ENCODE measurements at places on chromosomes 12 and 14. TPM values are rescaled to one million over a fixed set of nuclear protein-coding genes. Genes with fewer than 3 reads are reported as not detected.

Gene TAS2R8
- not detected for total RNA-seq

DNA sequence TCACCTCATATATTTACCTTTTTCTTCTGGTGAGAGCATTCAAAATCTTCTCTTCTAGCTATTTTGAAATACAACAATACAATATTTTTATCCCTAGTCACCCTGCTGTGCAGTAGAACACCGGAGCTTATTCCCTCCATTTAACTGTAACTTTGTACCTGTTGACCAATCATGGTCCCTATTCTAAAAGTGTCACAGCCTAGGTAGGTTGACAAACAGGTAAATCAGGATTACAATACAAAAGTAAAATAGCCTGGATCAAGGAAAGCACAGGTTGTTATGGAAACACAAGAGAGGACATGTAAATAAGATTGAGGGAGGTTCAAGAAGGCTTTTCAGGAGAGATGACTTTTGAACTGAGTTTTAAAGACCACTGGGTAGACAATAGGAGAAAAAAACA, 670.9 kb downstream of the DIO2 start:
- DNase-seq = no peak

- DNase-seq = no peak
Measured at GRCh38 chr14:98077176-98077575, 1194.8 kb downstream of the BCL11B start.

DNA sequence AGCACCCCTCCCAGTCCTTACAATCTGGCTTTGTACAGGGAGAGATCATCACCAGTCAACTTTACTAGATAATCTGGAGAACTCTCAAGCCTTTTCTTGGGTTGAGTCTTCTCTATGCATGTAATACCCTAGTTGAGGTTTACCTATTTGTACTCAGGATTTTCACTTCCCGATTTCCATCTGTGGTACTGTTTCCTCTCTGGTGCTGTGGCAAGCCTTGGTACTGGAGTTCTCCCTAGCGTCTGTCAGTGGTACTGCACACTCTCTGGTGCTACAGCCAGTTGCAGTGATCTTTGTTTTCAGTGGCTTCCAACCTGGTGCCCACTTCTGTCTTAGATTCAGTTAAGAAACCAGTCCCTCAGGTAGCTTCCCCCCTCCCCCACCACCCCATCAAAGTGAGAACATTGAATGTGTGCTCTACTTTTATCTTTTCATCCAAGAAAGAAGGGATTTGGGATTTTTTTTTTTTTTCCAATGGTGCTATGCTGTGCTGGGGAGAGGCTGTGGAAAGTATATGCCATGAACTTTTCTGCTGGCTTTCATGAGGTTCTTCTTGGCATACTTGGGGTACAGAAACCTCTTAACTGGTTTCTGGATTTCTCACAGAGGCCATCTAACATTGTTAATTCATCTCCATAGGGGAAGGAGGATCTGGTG, 69.4 kb upstream of the EVL start:
- no peak for DNase-seq

Gene KRT74
- total RNA-seq = not detected

DNA sequence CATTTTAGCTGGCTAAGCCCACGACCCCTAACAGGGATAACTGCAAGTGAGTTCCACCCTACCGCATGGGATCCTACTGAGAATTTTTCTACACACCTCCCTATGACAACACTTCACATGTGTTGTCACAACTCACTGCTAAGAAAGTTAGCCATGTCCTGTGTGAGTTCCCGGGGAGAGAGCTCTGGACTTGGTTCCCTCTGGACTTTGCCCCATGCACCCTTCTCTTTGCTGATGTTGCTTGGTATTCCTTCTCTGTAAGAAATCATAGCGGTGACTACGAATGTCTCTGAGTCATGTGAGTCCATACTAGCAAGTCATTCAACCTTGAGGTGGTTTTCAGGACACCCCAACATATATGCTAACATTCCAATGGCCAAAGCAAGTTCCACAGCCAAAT, 9.5 kb upstream of the CDKN3 start:
- no peak for DNase-seq

DNA sequence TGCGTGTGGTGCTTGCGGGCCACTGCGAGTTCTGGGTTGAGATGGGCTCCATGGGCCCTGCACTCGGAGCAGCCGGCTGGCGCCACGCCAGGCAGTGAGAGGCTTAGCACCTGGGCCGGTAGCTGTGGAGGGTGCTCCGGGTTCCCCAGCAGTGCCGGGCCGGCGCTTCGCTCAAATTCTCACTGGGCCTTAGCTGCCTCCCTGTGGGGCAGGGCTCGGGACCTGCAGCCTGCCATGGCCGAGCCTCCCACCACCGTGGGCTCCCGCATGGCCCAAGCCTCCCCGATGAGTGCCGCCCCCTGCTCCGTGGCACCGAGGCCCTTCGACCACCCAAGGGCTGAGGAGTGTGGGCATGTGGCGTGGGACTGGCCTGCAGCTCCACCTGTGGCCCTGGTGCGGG, 375.7 kb downstream of the NELL2 start:
- no peak for DNase-seq

- DNase-seq = no peak
Measured at GRCh38 chr14:72452774-72453173, 441.1 kb downstream of the DPF3 start.

DNA sequence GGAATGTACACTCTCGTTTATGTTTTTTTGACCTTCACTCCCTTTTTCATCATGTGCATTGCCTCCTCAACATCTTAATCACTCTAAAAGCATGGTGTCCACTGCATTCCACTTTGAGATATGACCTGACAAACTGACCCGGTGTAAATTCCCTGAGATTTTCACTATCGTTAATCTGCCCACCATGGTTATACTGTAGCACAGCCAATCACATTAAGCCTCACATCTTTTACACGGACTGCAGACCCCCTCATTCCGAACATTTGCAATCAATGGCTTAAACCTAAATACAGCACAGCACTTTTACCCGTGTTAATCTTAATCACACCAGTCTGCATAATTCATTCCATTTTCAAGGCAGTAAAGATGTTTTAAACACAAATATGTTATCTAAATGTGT, 2.4 kb downstream of the RERG start:
- DNase-seq = no peak

DNA sequence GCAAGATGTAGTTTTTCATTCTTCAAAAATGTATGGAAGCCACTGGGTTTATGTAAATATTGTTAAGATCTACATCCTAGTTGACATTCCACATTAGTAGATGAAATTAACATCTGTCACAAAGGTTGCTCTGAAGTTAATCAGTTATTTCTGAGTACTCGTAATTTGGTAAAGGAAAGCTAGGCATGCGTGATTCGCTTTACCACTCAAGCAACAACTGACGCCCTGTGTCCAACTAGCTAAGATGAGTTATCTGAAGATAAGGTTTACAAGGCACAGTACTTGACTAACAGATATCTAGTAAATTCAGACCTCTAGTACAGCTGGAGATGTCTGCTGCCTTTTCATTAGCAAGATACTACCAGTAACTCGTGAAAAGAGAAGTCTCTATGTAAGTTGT, 14.1 kb downstream of the PRKD1 start:
- no peak for DNase-seq

DNA sequence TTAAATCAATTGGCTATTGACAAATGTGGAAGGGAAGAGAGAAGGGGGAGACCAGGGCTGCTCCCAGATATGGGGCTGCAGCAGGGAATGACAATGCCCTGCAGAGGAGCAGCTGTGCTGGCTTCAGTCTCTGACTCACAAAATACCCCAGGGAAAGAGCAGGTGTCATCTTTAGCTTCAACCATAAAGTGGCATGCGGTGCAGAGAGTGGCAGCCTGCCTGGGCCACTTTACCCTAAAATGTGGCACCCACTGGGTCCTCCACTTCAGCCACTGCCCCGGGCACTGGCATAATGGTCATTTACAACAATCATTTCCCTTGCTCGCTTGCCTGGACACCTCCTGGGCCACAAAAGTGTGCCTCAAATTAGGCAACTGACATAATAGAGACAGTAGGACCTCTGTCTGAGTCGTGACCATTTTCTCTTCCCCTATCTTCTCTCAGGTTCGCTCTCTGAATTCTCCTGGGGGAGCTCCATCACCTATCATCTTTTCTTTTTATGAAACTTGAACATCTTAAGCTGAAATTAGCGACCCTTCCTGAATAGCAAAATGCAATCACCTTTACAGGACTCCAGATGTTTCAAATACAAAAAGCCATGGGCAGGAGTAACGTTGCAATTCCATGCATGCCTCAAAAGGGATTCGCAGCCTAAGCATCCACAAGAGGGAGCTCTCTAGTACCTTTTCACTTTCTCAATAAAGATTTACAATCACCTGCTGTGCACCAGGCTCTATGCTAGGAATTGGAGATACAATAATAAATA, 179.9 kb upstream of the ATF7IP start:
- DNase-seq = peak; percentile 6

- no peak for DNase-seq
Measured at GRCh38 chr14:54116198-54116885, 159.7 kb upstream of the BMP4 start.

Gene SIX6
- not detected for total RNA-seq

GRCh38 chr12:103928682-103929045, 1.5 kb upstream of the HSP90B1 start:
- DNase-seq = no peak

Gene PTHLH
- 53.5 TPM for total RNA-seq

GRCh38 chr12:93879476-93880421, 202.6 kb downstream of the CRADD start:
- peak; percentile 97 for DNase-seq

Gene STAC3
- total RNA-seq = 0.75 TPM

DNA sequence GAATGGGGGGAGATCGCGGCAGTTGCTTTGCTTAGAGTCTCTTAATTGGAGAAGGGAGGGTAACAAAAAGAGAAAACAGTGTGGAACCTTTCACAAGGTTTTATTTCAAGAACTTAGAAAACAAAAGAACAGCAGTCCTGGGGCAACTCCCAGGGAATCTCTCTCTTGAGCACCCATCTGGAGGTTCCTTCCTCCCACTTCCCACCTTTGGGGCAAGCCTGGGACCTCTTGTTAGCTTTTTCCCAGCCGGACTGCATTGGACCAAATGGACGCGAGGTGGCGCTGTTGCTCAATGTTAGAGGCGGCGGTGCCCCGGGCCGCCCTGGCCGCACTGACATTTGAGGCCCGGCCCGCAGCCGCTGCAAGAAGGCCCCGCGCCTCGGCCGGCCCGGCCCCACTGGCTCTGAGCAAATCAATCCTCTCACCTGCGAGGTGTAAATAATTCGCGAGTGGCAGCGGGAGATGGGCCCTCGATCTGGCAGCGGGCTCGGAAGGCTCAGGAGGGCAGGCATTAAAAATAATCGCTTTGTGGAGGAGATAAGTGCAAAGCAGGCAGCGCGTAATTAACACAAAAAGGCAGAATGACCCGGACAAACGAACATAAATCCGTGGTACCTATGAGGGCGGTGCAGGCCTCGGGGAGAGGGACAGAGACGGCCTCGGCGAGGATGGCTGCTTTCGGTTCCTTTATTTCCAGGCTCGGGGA, 2.8 kb upstream of the HOXC8 start:
- peak; percentile 20 for DNase-seq

DNA sequence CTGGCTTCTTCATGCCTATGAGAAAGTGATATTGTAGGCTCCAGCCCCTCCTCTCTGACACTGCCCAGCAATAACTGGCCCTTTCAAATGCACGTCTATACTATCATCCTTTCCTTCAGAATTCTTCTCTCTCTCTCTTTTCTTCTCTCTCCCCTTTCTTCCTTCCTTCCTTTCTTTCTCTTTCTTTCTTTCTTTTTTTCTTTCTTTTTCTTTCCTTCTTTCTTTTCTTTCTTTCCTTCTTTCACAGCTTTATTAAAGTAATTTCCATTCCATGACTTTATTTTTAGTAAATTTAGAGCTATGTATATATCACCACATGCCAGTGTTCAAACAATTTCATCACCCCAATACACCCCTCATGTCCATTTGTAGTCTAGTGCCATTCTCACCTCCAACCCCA, 302.1 kb downstream of the RPAP3 start:
- no peak for DNase-seq

- DNase-seq = peak; percentile 42
Measured at GRCh38 chr14:89833120-89833532, 121.4 kb downstream of the EFCAB11 start.

- peak; percentile 95 for DNase-seq
Measured at GRCh38 chr14:50961605-50962221, 17.4 kb upstream of the PYGL start.

GRCh38 chr14:58104808-58105207, 47.2 kb downstream of the ARMH4 start:
- DNase-seq = peak; percentile 91

DNA sequence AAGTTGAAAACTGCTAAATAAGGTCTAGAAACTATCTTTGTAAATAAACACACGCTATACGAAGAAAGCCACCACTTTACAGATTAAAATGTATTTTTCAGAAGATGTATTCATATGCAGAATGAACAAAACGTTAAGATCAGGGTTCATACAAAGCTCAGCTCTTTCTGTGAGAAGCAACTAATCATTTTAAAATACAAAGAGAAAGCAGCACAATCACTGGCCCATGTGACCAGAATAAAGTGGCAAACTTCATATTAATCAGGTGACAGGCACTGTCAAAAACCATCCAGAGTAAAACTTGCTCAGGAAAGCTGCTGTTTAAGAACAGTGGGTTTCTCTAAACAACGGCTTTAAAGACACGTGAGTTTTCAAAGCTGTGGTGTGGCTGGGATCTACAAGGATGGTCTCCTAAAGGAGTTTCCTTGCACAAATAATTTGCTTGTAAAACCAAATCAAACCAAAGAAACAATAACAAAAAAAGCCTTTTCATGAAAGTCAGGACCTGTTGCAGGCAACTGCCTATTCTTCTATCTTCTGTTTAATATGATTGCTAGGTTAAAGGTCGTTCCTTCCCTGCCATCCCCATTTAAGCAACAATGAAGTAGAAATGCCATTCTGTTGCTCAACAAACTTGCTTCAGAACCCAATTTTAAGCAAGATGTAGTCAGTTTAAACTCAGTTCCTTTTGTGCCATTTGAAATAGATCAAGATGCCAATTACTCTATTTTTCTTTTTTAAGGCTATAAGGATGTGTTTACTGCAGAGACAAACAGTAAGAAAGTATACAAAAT, 22.3 kb downstream of the SEL1L start:
- no peak for DNase-seq

GRCh38 chr12:132217800-132218526, 73.7 kb downstream of the NOC4L start:
- no peak for DNase-seq

- no peak for DNase-seq
Measured at GRCh38 chr14:37263656-37264236, 66.0 kb downstream of the MIPOL1 start.

DNA sequence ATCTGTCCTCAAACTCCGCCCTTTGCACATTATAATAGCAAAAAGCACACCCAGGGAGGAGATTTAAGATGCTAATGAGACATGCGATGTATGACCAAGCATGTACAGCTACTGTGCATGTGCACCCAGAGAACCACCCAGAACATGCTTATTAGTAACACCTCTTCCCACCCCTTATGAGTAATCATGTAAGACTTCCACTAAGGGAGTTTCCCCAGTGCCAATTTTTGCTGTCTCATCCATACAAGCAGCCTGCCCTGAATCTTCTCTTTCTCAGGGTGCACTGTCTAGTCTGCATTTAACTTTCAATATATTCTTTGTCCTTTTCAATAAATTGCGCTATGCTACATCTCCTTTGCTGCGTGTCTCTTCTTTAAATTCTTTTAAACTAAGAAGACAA, 830.0 kb upstream of the NOVA1 start:
- DNase-seq = peak; percentile 81
